ENCODE measurements at places on chromosomes 6 and 20. TPM values are rescaled to one million over a fixed set of nuclear protein-coding genes. Genes with fewer than 3 reads are reported as not detected.

DNA sequence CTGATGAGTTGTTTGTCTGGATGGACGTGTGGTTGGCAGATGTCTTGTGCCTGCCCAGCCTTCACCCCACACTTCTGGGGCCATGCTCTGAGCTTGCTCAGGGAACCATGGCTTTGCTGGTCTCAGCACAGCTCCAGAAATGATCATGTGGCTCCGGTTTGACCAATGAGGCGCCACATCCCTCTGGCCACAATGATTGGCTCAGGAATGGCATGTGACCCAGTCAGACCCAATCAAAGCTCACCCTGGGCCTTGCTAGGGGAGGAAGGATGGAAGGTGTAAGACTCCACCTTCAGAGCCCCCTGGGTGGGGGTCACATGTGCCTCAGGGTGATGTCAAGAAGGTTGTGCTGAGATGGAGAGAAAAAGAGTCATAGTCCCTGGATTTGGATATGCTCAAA lies 281.6 kb upstream of the SULF2 start:
- no peak for DNase-seq

Gene OPRL1
- total RNA-seq: 2.7 TPM

Gene TMEM151B
- not detected for total RNA-seq

Gene REM1
- not detected for total RNA-seq

Gene ZNF391
- total RNA-seq: 0.38 TPM

DNA sequence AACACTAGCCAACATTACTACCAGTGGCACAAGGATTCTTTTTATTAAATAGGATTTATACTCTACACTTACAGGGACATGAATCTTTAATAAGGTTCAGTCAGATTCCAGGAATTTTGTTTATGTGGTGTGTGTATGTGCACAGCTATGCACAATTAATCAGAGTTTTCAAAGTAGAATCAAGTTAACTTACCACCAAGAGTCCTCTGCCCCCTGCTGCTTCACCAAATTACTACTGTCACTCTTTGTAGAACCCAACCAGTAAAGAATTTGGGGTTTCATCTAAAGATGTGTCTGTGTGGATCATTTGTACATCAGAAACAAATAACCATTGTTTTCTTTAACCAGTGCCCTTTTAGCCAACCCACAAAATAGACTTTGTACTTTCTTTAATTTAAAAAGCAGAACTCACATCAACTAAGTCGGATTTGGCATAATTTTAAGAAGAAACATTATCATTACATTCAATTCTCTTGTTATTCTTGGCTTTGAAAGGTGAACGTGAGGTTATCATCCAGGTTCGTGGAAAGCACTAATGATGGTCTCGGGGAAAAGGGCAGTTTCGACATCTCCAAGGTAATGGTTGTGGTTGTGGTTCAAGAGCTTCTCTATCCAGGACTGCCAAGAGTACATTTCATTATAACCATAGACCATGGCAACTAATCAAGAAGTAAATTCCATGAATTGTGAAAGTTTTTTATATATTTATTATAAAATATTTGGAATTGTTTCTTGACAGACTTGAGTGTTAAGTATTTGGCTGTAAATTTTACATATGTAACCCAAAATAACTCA lies 514.3 kb upstream of the ID4 start:
- no peak for DNase-seq

DNA sequence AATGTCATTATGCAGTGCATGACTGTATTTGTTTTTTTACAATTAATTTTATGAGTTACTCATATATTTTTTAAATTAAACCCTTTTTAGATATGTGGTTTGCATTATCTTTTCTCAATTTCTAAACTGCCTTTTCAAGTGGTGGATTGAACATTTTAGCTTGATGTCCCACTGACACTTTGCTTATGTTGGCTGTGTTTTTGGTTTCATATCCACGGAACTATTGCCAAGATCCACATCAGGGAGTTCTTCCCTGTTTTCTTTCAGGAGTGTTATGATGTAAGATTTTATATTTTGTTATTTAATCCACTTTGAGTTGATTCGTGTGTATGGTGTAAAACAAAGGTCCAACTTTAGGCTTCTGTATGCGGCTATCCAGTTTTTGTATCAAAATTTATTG lies 1144.9 kb upstream of the EYS start:
- no peak for DNase-seq

GRCh38 chr6:85192186-85192585 lies 257.7 kb upstream of the NT5E start:
- DNase-seq: peak; percentile 71

DNA sequence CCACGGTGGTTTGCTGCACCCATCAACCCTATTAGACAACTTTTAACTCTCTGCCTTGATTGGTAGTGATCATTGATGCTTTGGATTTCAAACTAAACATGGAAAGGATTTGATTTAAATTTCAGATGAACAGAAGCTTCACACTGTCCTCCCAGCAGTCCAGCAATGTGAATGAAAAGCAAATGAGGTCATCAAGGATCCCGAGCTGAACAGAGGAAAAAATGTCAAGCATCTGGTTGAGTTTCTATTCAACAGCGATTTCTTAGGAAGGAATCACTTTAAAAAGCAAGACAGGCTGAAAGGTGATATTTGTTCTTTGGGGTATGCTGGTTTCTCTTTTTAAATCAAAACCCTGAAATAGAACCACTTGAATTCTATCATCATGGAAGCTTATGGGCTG lies 10.6 kb upstream of the SAMD3 start:
- DNase-seq: no peak

GRCh38 chr20:61118429-61119224 lies 133.4 kb upstream of the CDH4 start:
- DNase-seq: no peak

Gene IRAK1BP1
- 1.6 TPM for total RNA-seq

DNA sequence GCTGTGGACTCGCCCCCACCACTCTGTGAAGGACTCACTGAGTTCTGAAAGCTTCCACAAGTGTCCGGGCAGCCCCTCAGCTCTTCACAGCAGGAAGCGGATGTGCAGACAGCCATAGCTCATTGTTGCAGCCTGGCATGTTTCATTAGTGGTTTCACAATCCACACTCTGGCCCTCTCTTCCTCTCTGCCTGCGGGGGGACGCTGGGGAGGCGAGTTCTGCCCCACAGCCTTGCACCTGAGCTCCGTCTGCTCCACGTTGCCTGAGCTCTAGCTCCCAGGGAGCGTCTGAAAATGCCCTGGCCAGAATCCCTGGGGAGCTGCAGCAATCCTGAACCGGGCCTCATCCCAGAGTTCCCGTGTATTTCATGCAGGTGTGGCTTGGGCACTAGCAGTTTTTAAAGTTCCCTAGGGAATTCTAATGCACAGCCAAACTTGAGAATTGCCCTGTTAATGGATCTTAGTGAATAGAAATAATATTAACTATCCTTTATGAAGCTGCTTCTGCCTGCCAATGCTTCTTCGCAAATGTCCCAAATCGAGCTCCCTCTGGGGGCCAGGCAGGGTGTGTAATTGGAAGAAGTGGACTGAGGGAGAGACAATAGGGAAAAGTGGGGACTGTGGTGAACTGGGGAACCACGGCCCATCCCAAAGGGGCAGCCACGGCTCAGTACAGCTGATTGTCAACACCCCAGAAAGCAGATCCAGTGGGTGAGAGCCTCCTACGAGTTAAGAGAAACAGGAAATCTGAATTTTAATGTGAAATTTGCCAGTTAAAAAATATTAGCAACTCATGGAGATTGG lies 51.5 kb downstream of the CTCFL start:
- DNase-seq: peak; percentile 58
